ENCODE measurements at places on chromosomes 4 and X.
A peak's percentile ranks its signal among the peaks of the same experiment; 100 is the strongest.

DNA sequence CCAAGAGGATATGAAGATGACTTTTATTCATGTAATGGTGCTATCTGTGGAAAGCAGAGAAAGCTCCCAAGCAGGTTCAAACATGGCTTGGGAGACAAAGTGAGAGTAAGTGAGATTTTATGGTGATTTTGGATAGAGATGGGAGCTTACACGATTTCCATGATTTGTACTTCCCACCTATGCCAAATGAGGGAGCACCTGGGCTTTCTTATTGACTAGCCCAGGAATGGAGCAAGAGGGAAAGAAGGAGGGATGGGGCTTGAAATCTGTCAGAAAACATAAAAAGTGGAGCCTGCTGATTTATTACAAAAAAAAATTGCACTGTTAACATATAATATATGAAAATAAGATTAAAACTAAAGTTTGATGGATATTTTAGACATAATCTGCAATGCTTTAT, 703.5 kb upstream of the PABPC4L start:
- DNase-seq = no peak

- DNase-seq = peak; percentile 35
These were observed 1.3 kb upstream of the ZNF141 start for GRCh38 chr4:336099-336892.

- no peak for DNase-seq
These were observed 24.6 kb downstream of the TRO start for GRCh38 chrX:54945224-54945623.

- DNase-seq = no peak
These were observed at the start of gene SULT1E1 for GRCh38 chr4:69860052-69860451. SULT1E1 (minus strand) TSS chr4:69860145; CDS start chr4:69857644, 2,501 bp downstream.

- DNase-seq = no peak
These were observed 109.0 kb upstream of the ARSJ start for GRCh38 chr4:114088481-114088880.

GRCh38 chr4:41753942-41754341, 5.4 kb upstream of the PHOX2B start:
- DNase-seq = no peak

DNA sequence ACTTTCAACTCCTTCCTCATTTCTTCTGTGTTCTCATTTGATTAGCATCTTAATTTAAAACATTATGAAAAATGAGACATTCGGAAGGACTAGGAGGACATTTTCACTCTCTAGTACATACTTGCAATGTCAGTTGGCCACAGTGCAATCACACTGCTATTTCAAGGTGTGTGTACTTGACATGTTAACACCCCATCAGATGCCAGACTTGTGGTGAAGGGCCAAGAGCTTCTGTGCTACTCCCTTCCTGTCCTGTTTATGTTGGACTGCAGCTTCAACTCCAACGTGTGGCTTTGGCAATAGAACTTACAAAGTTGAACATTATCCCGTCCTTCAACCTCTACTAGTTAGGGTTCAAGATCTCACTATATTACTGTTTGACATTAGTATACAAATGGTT, 221.0 kb downstream of the PALLD start:
- no peak for DNase-seq

- DNase-seq = no peak
These were observed 68.7 kb upstream of the ARX start for GRCh38 chrX:25084446-25084845.

- no peak for DNase-seq
These were observed 32.2 kb downstream of the PCDH19 start for GRCh38 chrX:100377826-100378225.

DNA sequence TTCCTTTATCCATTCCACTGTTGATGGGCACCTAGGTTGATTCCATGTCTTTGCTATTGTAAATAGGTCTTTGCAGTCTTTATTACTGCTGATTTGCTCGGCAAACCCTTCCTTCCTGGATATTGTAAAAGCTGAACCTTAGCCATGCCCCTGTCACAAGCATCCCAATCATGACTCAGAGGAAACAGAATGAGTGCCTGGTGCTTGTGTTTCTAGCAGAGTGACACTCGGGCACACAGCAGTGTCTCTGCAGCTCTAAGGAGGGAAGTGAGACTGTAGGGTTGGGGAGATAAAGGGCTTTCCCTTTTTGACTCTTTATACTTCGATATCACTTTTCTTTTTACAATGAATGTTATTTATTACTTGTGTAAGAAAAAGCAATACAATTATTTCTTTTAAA, 83.3 kb downstream of the AKAP4 start:
- DNase-seq = no peak

DNA sequence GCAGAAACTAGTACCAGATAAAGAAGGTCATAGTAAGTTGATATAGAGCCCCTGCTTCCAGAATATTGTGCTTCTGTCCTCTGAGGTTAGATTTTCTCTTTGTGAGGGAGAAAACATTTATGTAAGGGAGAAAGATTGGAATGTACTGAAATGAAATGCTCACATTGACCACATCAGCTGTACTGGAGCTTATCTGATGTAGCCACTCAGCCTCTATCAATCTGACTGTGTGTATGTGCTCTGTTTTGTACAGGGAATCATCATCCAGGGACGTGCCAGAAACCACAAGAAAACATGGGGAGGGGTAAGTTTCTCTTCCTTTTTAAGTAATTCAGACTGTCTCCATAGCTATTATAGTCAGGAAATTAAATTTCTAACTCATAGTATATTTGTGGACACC, 56.8 kb downstream of the PRRG1 start:
- no peak for DNase-seq

DNA sequence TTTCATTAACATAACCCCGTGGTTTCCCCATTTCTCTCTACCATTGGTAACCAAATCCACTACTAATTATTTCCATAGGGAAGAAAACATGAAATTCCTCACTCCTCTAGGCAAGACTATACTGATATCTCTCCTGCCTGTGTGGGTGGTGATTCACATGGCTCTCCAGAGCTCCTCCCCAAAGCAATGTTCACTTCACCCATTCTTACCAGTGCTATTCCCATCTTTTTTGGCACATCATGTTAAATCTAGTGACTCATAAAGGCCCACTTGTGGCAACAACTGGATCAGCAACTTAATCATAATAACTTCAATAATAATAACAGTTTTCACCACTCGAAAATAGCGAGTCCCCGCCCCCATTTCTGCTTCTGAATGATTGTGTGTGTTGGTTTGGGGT, 6.1 kb upstream of the HCCS start:
- no peak for DNase-seq

DNA sequence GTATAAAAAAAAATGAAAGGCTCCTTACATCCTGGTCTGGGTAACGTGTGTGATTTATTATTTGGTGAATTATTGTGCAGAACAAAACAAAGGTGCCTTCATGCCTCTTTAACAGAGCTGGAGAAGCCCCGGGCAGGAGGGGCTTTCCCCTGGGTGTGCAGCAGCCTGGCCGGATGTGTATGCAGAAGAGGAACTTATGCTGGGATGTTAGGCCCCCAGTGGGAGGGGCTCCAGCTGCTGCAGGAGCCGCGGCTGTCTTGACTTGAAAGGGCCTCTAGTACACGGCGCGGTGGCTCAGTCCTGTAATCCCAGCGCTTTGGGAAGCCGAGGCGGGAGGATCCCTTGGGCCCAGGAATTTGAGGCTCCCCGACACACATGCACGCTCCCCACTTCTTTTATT, 16.0 kb downstream of the CCNQ start:
- peak; percentile 43 for DNase-seq

- DNase-seq = no peak
These were observed 44.5 kb downstream of the BRWD3 start for GRCh38 chrX:80765220-80765625.

DNA sequence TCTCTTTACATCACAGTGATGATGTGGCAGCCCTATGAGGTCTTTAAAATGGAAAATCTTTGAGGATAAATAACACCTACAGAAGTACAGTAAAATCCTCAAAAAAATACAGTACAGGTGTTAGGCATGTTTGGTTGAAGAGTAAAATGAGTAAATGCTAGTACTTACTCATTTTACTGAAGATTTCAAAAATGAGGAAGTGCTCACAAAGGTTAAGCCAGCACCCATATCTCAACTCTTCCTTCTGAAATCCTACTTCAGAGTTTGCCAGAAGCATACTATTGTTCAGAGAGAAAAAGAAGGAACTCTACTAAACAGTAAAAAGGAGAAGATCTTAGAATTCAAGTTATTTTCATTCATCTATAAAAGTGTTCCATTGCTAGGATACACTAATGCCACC, 130.9 kb downstream of the CBR4 start:
- no peak for DNase-seq

DNA sequence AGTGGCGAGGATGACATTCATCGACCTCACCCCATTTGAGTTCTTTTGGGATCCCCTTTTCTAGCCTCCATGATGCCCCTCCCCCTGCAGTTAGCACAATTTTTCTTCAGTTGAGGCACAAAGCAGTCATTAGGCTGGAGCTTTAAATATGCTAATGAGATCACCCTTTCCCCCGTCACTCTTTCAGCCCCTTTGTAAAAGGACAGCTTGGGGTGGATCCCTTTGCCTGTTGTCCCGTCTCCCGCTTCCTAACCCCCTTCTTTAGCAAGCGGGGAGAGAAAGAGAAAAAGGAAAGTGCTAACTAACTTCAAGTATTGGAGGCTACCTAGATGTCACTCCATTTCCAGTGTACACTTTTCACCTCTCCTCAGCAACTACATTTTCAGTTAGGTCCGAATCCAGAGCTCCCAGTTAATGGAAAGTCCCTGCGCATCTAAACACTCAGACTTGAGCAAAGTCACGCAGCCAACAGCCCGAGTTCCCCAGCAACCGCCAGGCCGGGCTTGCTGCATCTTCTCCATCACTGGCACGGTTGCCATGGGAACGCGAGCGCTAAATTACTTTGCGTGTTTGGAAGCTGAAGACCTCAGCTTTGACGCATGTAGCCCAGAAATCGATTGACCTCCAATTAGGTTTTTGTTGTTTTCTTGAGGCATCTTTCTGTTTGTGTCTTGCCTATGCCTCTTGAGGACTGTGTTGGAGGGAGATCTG, 76.8 kb downstream of the RTL5 start:
- DNase-seq = no peak

- no peak for DNase-seq
These were observed 286.5 kb downstream of the EPHA5 start for GRCh38 chr4:65383589-65384305.

DNA sequence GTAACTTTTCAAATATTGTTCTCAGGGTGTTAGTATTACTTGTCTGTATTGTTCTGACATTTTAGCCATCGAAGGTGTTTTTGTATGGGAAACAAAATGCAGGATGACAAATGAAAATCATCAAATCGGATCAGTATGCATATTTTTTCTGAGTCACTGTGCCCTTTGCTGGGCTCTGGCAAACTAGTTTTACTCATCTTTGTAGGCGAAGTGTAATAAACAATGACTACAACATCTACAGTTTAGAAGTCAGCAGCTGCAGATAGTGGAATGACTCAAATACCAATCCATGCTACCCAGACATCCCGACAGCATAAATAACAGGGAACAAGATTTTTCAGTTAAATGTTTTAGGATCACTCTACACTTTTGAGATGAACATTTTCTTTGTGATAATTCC, 557.3 kb upstream of the TENM3 start:
- DNase-seq = no peak

DNA sequence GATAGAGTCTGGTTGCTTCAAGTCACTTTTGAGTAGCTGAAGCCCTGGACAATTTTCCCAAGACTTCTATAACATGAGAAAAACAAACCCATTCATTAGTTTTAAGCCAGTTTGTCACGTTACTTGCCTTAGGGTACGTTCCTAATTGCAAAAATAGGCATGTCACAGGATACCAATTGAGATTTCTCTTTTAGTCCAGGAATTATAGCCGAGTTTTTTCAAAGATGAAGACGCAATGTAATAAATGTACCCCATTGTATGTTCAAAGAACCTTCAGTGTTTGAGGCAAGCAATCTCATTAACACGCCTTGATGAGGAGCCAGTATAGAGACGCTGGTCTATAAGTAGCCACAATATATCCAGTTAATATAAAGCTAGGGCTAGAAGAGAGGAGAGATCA, 534.2 kb downstream of the INPP4B start:
- DNase-seq = no peak

GRCh38 chr4:113962016-113962347, 17.5 kb downstream of the ARSJ start:
- no peak for DNase-seq

GRCh38 chrX:120462370-120462769, 6.7 kb downstream of the LAMP2 start:
- no peak for DNase-seq

- DNase-seq = no peak
These were observed 26.9 kb downstream of the HTRA3 start for GRCh38 chr4:8296491-8296890.

DNA sequence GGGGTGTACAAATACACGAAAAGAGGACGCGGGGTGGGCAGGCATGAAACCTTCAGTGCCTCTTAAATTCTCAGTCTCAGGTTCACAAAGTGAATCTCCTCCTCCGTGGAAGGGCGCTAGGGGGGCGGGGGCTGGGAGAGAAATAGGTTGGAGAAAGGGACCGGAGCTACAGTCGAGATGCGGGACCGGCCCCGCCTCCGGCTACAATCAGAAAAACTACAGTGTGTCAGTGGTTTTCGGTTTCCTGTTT, 3.4 kb downstream of the MAML3 start:
- peak; percentile 88 for DNase-seq

GRCh38 chr4:89129080-89129640, 17.8 kb downstream of the TIGD2 start:
- DNase-seq = no peak

GRCh38 chrX:3699821-3700381, 13.5 kb downstream of the PRKX start:
- DNase-seq = no peak

DNA sequence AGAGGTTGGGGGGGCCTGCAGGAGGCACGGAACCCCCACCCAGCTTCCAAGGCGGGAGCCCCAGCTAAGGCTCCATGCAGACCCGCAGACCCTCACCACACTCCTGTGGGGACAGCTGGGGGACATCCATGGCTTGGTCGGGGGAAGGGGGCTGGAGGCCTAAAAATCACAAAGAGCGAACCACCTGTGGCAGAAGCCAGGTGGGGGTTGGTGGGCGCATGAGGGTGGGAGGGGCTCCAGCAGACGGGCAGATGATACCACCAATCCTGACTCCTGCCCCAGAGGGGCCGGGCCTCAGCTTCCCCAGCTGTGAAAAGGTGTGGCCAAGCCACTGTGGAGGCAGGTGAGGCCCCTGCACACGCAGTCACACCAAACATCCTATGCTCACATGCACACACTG, 111.6 kb downstream of the FAM53A start:
- no peak for DNase-seq

- DNase-seq = no peak
These were observed 348.7 kb downstream of the MAPK10 start for GRCh38 chr4:86011117-86011516.

- DNase-seq = no peak
These were observed 33.8 kb downstream of the NDP start for GRCh38 chrX:43939187-43939926.

- DNase-seq = no peak
These were observed 2.5 kb upstream of the PPP2R2C start for GRCh38 chr4:6474705-6475457.

DNA sequence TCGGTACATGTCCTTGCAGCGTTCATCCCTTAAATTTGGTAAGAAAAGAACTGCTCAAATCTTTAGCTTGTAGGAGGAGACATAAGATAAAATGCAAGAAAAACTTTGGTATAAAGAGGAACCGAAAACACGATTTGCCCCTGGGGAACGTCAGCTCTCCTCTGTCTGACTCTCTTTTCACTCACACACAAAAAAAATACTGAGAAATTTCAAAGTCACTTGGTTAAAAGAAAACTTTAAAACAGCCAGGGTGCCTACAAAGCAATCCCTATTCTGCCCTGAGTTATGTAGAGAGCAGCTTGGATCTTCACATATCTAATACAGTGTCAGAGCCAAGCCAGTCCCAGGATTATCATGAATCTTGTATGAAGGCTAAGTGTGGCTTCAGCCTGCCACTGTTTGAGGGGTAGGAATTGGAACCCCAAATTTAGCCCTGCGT, 248.5 kb upstream of the CXXC4 start:
- no peak for DNase-seq

Measured in body of pancreas (tissue), 4 donors.